WERI-Rb-1 (cell line): ENCODE measurements at places on chromosomes 1 and 21.

GRCh38 chr1:153866045-153866850 lies 56.5 kb downstream of the GATAD2B start:
- no peak for DNase-seq

DNA sequence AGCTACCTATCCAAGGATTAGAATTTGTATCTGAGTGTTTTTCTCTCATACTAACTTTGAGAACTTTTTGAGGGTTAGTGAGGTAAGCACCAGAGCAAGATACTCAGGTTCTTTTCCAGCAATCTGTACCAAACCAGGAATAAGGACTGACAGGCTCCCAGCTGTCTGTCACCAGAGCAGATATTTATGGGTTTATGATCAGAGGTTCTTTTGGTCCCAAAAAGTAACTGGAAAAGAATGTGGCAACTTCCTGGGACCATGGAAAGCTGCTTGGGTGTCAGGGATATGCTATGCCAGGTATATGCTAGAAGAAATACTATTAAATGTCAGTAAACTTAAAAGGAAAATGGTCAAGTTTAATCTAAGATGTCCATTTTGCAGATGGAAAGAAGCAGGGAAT lies 75.7 kb upstream of the ZNF326 start:
- no peak for DNase-seq

GRCh38 chr1:166069390-166069789 lies 97.4 kb downstream of the FAM78B start:
- DNase-seq: no peak

GRCh38 chr1:48610628-48611542 lies 138.9 kb upstream of the SPATA6 start:
- peak; percentile 85 for DNase-seq

GRCh38 chr1:75265792-75266191 lies 131.6 kb downstream of the LHX8 start:
- no peak for DNase-seq

DNA sequence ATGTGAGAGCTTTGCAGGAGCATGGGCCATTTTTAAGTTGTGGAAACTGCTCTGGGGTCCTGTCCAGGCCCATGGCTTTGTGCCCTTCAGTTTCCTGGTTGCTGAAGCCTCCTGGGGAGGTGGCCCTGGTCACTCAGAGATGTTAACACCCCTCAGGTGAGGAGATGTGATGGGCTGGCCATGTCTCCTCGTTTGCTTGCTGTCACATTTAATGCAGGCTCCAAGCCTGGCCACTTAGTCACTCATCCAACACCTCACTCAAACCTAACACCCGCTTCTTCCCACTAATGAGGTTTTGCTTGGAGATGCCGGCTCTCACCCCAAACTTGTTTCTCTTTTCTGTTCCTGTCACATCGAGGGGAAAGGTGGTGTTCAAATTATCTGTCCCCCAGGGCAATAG lies 192.7 kb downstream of the PTPRU start:
- no peak for DNase-seq

GRCh38 chr1:35270836-35271235 lies 2.3 kb downstream of the ZMYM4 start:
- no peak for DNase-seq

- no peak for DNase-seq
These were observed 60.8 kb downstream of the FAM163A start for GRCh38 chr1:179803918-179804317.

GRCh38 chr1:240044620-240045019 lies 47.1 kb upstream of the FMN2 start:
- DNase-seq: no peak

GRCh38 chr1:91732291-91733107 lies 153.5 kb downstream of the TGFBR3 start:
- no peak for DNase-seq

- DNase-seq: no peak
These were observed 294.8 kb downstream of the PTPRC start for GRCh38 chr1:198933515-198934222.

GRCh38 chr1:206117151-206117948 lies at the start of gene AVPR1B:
TSS of gene AVPR1B (minus strand) at chr1:206117388. CDS start at chr1:206116890, 498 bp downstream.
- DNase-seq: peak; percentile 83

- DNase-seq: no peak
These were observed 317.4 kb upstream of the RUNX1 start for GRCh38 chr21:35366394-35367080.

GRCh38 chr1:29620631-29621030 lies 384.3 kb downstream of the PTPRU start:
- no peak for DNase-seq

- DNase-seq: no peak
These were observed 96.4 kb upstream of the RGS4 start for GRCh38 chr1:162972773-162973172.

GRCh38 chr1:148166558-148167492 lies 14.7 kb upstream of the NBPF11 start:
- no peak for DNase-seq

- no peak for DNase-seq
These were observed 279.5 kb downstream of the DUSP10 start for GRCh38 chr1:221462345-221462744.

DNA sequence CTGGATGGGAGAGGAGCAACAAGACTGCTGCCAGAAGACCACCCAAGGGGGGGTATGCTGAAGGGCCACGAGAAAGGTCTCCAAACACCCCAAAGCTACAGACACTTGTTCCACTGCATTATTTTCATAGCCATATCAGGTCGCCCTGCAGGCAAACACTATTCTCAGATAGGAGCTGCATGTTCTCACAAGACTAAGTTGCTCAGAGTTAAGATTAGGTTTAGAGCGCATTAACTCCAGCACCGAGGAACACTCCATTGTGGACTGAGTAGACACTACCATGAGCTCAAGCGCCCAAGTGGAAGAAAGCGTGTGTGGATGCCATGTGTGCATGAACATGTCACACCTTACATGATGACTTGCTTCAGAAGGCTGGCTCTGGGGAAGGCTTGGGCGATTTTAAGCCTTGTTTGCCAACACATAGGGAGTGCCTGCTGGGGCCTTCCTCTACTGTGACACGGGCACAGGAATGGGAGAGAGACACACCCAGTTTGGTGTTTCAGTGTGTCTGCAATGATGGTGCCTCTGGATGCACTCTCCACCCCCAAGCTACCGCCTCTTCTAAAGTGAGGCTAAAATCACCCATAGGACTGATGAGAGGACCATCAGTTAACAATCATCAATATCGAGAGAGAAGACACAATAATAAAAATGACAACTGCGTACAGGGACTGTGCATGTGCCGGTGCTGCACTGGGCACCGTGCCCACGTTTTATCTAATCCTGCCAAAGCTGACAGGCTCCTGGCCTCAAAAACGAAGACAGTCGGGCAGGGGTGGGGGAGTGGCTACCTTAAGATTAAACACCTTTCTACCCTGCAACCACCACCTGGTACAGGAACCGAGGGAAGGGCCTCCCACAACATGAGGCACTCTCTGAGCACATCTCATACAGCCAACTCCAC lies 34.9 kb downstream of the SSBP3 start:
- no peak for DNase-seq

DNA sequence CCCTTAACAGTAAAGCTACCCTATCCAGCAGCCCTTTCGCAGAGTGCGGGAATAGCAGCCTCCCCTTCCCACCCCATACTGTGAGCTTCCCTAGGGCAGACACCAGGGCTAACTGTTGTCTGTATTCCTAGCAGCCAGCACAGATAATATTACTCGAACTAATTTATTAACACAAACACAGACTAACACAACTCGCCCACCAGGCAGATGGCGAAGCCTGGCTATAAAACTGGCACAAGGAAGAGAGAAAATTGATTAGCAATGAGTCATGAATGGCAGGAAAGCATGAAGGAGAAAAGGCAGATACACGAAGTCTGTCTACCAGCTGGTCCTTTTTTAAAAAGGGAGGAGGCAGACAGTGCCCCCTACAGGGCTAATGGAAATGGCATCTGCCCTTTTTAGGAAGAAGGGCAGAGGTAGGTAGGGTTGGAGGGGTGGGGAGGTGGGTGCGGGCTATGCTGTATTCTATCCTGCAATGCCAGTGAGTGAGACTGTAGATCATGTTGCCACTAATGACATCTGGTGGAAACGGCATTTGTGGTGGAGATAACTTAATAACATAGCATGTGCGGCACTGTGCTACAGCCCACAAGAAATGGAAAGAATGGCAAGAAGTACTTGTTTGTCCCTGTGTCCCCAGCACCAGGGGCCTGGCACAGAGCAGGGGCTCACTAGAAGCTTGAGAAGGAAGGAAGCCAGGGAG lies 30.6 kb upstream of the CTPS1 start:
- peak; percentile 80 for DNase-seq

- DNase-seq: no peak
These were observed at the start of gene MFAP2 for GRCh38 chr1:16980473-16981268. TSS of gene MFAP2 (minus strand) at chr1:16980620. CDS start at chr1:16978273, 2,347 bp downstream.

DNA sequence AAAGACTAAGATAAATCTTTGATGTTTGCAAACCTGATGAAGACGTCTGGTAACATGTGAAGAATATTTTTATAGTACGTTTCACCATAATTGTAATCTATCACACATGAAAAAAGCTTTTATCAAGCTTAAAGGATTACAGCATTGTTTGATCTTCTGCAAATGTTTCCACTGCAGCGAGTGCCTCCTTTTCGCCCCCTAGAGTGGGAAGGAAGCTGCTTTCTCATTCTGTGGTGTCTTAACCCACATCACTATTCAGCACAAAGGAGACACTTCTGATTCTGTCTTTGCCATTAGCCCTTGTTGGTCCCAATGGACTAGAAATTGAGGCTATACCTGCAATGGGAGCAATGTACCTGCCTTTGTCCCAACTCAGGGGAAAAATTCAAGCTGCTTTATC lies 46.0 kb upstream of the IL12RB2 start:
- DNase-seq: peak; percentile 18

GRCh38 chr1:42983693-42984092 lies 25.0 kb upstream of the SLC2A1 start:
- DNase-seq: no peak

GRCh38 chr1:211347077-211347844 lies 20.6 kb downstream of the TRAF5 start:
- no peak for DNase-seq

DNA sequence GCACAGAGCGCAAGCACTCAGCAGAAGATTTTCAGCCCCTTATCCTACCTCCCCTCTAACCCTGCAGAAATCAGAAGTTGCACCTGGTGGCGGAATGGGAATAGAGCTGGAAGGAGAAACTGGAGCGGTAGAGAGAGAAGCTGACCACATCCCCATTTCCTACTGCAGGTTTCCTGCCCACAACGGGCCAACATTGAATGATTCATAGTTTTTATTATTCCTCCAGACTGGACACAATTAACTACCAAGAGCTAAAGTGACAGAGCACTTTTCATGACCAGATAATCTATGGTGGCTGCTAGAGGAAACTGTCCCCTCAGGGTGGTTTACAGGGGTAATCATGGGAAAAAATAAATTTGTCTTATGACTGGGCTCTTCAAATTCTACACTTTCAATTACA lies 21.3 kb upstream of the LRRC8D start:
- no peak for DNase-seq

DNA sequence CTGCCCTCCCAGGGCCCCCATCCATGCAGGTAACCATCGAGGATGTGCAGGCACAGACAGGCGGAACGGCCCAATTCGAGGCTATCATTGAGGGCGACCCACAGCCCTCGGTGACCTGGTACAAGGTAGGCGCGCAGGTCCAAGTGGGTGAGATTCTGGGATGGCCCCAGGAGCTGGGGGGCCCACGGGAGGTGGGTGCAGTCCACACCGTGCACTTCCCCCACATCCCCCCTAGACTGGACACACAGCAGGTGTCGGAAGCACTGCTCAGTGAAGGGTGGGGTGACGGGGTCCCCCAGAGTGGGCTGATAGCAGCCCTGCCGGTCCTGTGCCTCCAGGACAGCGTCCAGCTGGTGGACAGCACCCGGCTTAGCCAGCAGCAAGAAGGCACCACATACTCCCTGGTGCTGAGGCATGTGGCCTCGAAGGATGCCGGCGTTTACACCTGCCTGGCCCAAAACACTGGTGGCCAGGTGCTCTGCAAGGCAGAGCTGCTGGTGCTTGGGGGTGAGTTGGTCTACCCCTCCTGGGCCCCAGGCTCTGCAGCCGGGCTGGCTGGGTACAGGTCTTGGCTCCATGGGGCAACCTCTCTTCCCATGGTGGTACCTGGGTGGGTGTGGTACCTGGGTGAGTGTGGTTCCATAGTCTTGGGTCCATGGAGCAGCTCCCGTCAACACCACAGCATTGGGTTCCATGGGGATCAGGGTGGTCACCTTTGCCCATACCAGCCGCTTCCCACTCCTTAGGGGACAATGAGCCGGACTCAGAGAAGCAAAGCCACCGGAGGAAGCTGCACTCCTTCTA lies 40.4 kb downstream of the TRIM11 start:
- peak; percentile 2 for DNase-seq

DNA sequence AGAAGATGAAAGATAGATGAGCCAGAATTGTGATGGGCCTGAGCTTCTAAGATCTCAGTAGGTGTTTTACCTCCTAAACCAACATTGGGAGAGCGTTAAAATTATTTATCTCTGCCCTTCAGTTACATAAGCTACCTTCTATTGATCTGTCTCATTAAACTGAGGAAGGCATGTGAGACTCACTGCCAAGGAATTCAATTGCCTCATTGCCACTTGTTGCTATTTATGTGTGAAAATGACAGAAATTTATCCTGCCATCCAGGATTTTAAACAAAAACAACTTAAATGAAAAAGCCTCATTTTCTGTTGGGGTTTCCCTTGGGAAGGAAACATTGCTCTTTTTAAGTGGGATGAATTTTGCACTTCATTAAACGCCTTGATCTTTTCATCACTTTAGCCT lies 78.7 kb upstream of the RUNX1 start:
- DNase-seq: no peak

GRCh38 chr1:89719502-89720306 lies 86.8 kb downstream of the LRRC8C start:
- peak; percentile 23 for DNase-seq

GRCh38 chr1:17199267-17200044 lies 5.5 kb upstream of the PADI1 start:
- peak; percentile 4 for DNase-seq

DNA sequence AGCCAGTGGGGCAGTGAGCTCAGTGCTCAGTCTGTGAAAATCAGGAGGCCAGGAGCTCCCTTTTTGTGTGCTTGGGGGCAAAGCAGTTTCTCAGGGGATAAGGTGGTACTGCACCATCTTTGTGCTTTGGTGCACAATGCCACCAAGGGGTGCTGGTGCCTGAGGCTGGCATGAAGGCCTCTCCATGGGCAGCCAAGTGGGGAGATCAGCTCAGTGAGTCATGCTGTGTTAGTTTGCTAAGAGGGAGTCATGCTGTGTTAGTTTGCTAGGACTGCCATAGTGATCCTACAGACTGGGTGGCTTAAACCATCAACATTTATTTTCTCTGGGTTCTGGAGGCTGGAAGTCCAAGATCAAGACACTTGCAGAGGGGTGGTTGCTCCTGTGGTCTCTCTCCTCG lies 428.1 kb downstream of the PRDM2 start:
- no peak for DNase-seq
